ENCODE measurements at places on chromosomes 12 and 14.

GRCh38 chr12:62714774-62715721 lies 219.9 kb downstream of the PPM1H start:
- no peak for DNase-seq

DNA sequence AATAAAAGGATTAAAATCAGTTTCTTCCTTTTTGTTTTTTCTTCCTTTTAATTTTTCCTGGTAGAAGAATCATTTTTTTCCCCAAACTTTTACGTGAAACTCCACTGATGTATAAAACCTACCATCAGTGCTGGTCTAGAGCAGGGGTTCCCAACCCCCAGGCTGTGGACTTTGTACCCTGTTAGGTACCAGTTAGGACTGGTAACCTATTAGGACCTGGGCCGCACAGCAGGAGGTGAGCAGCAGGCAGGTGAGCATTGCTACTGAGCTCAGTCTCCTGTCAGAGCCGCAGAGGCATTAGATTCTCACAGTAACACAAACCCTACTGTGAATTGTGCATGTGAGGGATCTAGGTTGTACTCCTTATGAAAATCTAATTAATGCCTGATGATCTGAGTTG lies 10.1 kb downstream of the SMCO2 start:
- no peak for DNase-seq

- no peak for DNase-seq
These were observed 756.5 kb upstream of the TBX3 start for GRCh38 chr12:115440438-115440837.

- DNase-seq = no peak
These were observed 24.4 kb upstream of the CRACR2A start for GRCh38 chr12:3777206-3777809.

DNA sequence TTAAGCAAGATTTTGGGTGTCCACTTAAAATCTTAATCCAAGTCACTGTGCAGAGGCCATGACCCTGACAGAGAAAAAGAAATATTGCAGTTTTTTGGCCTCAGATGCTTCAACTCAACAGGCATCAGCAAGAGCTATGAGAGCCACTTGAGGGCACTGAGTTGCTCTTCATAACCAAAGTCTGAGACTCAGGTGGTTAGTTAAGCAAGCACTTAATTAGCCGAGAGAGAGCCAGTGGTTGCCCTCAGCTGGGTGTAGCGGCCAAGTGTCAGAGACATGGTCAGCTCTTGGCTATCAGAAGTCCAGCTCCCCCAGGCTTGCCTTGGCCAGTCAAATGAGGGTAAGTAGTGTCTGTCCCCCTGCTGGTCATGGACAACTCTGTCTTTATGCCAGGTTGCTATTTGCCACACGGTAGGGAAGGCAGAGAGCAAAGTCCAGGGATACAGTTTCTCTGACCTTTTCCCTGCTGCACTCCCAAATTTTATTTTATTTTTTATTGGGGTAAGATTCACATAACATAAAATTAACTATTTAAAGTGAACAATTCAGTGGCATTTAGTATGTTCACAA lies 9.0 kb upstream of the KRT71 start:
- DNase-seq = no peak

DNA sequence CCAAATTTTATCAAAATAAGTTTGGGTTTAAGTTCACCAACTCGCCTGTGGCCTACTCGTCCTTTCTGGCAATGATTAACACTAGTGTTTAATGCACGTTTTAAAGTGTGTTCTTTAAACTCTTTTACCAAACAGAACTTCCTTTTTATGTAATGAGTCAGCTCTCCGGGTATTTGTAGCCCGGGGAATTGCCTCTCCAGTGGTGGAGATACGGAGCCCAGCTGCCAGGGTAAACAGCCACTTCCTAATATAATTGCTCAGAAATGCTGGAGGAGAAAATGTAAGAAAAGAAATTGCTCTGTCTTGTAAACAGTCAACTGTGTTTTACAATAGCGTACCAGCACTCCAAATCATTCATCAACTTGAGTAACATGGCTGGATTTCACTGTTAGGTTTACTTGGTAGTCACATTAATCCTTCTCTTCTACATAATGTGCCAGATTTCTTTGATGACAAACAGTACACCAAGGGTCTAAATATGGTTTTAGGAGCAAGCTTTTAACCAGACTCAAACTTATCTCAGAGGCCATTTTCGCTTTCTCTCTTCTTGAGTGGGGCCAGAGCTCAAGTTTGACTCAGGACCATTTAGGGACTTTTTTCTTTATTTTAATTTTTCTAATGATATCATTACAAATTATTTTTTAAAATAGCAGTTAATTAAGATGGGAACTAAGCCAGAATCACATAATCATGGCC lies 101.2 kb upstream of the SLC38A2 start:
- DNase-seq = no peak
